ENCODE measurements at places on chromosomes 1 and 21. TPM values are rescaled to one million over a fixed set of nuclear protein-coding genes. Genes with fewer than 3 reads are reported as not detected.
A peak's percentile ranks its signal among the peaks of the same experiment; 100 is the strongest.

The WNT4 gene
- total RNA-seq = 0.04 TPM

DNA sequence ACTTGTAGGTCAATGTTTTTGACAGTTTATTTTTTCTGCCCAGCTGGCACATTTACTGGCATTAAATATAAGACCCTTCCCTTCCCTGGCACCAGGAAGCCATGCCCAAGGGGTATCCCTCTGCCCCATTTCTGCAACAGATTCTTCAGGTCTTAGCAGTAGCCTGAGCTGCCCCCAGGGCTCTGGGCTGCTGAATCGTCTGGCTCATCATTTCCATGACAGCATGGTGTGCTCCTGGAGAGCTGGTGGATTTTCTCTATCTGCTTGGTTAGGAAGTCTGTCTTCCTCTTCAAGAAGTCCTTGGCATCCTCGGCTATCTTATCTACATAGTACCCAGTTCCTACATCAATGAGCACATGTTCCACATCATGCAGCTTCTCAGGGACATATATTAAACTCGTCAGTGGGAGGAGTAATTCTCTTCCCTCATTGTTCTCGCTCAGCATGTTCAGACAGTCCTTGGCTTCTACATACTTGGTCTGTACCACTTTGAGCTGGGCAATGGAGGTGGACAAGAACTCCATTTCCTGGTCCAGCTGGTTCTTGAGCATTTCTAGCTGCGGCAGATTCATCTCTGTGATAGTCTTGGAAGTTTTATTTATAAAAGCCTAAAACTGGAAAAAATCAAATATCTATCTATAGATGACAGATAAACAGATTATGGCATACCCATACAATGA, 23.5 kb downstream of the MIA3 start:
- DNase-seq = no peak

The STX12 gene
- total RNA-seq = 17.8 TPM

The FAM151A gene
- total RNA-seq = 0.21 TPM

The VTCN1 gene
- 0.04 TPM for total RNA-seq

DNA sequence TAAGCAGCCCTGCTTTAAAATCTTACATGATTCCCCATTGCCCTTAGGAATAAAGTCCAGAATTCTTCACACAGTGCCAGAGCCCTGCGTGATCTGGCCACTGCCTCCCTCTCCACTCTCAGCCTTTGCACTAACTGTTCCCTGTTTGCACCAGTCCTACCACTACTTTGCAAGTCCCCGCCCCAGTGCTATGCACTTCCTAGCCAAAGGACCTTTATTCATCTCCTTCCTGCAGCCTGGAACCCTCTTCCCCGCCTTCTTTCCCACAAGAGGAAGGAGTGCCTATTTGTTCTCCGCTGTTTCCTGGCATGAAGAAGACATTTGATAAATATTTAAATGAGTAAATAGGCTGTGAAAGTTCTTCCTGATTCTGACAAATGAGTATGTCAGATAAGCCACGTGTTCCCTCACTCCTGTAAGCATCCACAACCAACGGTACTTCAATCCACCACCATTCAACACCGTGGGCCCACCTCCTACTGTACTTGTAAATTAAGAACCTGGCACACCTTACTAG, 23.9 kb downstream of the CAPN8 start:
- DNase-seq = no peak

DNA sequence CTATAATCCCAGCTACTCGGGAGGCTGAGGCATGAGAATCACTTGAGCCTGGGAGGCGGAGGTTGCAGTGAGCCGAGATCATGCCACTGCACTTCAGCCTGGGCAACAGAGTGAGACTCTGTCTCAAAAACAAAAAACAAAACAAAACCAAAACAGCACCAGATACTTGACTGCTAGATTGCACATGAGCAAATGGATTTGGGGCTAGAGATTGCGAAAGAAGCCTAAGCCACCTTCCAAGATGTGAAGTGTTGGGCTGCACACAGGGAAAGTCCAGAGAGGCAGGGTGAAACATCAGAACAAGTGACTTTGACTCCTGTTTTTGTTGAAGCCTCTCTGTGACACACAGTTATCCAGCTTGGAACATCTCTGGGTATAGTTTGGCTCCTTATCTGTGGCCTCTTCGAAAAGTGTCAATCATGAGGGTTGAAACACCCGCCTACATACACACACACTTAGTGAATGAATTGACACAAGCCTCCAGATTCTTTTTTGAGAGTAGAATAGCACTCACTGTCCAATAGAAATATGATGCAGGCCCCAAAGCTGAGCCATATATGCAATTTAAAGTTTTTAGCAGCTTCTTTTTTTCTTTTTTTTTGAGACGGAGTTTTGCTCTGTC, 34.2 kb upstream of the GPR137B start:
- no peak for DNase-seq

DNA sequence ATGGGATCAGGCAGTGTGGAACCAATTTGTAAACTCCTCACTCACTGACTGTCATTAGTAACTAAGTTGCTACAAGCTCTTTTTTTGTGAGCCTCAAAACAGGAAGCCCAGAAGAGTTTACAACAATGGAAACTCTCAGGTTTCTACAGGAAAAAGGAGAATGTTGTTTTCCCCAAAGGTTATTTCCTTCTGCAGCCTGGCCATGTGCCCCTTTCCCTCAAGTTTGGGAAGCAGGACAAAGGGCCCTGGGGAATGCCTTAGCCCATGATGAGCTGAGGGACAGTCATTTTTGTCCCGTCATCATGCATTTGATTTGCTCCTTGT, 395.9 kb downstream of the KIF26B start:
- no peak for DNase-seq

The LCE2A gene
- not detected for total RNA-seq

DNA sequence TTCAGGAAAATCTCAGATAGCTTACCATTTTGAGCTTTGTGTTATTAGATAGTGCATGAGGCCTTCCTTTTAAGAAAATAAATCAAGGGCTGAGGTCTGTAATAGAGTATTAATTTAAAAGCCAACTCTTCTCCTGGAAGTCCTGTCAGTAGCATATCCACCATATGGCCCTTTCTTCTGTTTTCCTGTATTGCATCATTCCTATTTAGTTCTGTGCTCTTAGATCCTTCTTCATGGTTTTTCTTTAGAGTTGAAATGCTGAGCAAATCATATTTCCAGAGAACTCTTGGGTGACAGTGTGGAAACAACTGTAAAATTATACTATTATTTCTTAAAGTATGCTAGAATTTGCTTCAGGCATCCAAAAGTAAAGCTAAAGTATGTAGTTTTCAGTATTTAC, 91.7 kb downstream of the TTC3 start:
- DNase-seq = peak; percentile 55

The TMCO4 gene
- 2.2 TPM for total RNA-seq

The AIRE gene
- total RNA-seq = 0.45 TPM

DNA sequence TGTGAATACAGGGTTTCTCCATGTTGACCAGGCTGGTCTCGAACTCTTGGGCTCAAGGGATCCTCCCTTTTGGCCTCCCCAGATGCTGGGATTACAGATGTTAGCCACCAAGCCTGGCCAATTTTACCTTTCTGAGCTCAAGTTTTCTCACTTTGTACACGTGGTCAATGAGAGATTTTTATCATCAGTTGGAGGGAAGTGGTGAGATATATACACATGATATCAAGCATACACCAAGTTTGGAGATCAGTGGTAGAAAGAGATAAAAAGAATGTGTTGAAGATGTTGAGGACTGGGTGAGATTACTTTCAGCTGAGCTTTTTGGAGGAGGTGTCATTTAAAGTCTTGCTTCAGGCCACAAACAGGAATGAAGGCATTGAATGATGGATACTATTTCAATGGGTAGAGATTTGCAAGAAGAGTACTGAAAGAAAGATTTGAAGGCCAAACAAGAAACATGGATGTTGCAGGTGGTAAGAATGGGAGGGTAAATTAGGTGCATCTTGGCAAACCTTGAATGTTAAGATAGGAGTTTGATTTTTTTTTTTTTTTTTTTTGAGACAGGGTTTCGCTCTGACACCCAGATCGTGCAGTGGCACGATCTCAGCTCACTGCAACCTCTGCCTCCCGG, 3.0 kb upstream of the SESN2 start:
- DNase-seq = no peak

DNA sequence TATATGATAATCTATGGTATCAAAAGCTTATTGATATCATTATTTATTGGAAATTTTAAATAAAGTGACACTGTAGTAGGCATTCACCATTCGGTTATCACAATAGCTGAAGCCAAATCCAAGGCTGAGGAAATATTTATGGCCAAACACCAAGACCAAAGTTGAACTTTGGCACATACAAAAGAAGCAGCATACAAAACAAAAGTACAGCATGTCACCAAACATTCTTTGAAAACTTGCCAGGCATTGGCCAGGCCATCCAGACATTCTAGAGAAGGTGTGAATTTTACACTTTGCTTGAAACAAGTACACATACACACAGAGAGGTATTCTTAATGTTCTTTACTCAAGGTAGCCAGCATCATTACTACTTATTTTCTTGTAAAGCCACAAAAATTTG, 544.4 kb upstream of the CXADR start:
- DNase-seq = no peak

DNA sequence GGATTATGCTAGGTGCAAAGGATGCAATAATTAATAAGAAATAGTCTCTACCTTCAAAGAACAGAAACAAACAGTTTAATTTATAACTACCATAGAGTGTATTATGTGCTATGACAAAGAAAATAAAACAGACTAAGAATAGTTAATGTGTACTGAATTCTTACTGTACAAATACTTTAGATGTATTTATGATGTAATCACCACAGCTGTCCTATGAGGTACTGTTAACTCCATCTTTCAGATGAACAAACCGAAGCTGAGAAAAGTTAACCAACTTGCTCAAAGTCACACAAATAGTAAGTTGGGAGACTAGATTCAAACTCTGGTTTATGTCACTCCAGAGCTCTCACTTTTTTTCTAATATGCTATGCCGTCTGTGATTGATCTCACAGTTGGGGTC, 77.0 kb upstream of the FGGY start:
- no peak for DNase-seq

DNA sequence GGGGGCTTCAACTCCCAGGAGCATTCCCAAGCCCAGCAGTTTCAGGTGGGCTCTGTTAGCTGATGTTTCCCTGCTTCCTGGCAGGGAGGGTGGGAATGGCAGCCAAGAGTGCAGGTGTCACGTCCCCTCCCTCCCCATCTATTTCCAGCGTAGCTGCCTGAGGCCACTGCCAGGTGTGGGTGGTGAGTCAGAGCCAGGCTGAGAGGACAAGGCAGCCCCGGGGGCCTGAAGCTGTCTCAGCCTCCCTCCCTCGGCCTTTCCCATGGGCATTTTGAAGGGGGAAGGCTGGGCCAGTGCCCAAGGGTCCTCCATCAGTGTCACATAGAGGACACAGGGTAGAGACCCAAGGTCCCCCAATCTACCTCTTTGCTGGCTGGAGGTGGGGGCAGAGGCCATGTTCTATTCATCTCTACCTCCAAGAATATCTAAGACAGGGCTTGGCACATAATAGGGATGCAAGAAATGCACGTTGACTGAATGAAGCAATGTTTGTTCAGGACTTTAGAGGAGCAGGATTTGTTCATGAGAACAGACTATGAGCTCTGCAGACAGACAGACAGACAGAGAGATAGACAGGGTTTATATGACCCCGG, 34.4 kb upstream of the ID3 start:
- no peak for DNase-seq

The TP53BP2 gene
- 69.9 TPM for total RNA-seq

- DNase-seq = peak; percentile 69
These were observed 116.6 kb upstream of the HIVEP3 start for GRCh38 chr1:42035205-42035829.

The KCNN3 gene
- total RNA-seq = 0.81 TPM

DNA sequence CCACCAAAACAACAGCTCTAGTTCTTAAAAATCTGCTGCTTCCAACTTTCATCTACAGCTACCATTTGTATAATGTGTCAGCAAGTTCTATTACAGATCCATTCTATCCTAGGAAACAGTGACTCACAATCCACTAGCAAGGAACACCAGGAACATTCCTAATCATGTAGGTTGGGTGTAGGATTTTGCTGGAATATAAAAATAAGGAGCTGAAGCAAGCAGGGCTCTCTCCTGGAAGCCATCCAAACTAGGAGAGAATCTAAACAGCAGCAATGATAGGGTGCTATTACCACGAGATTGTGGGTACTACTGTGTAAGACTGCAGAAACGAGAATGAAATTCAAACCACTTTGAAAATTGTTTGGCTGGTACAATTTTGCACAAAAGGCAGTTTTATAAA, 135.0 kb downstream of the PTPN14 start:
- DNase-seq = no peak

- DNase-seq = no peak
These were observed 76.8 kb downstream of the PLA2G4A start for GRCh38 chr1:186905561-186905960.

The LAPTM5 gene
- 0.11 TPM for total RNA-seq

DNA sequence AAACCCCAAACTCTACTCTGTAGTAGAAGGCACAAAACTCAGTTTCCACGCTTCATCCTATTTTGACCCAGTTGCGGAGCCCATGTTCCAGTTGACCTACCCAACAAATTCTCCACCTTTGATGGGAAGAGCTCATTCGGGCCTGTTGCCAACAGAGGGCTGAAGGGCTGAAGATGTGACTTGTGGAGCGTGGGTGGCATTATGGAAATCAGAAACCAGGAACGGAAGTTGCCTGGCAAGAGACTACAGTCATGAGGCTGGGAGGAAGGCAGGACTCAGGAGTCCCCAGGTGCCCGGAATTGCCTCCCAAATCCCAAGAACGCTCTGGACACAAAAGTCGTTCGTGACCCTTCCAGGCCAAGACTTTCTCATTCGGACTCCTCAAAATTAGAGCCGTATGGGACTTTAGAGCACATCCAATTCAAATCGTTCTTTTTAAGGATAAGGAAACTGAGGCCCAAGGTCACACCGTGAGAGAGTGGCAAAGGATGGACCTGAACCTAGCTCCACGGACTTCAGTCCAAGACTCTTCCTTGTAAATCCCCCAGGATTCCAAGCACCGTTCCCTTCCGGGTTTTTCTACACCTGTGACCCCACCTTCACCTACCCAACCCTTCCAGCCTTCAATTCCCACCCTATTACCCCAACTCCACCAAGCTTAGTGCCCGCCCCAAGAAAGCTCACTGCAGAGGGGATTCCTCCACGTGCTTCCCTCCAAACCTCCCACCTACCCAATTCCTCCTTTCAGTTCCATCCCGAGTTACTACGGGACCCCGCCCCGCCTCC, 739 bp downstream of the SMG5 start:
- peak; percentile 12 for DNase-seq

The GBP7 gene
- not detected for total RNA-seq

The NBPF6 gene
- not detected for total RNA-seq

The FCRLA gene
- 0.18 TPM for total RNA-seq

DNA sequence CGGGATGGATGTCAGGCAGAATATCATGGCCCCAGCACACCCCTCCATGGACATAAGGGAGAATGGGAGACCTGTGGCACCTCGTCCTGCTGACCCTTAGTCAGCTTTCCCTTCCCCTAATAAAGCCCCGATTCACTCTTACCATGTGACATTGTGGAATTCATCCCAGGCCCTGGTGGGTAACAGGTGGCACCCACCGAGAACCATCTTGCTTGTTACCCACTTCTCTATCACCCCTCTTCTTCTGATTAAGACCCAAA, 32.9 kb downstream of the CSMD2 start:
- no peak for DNase-seq

DNA sequence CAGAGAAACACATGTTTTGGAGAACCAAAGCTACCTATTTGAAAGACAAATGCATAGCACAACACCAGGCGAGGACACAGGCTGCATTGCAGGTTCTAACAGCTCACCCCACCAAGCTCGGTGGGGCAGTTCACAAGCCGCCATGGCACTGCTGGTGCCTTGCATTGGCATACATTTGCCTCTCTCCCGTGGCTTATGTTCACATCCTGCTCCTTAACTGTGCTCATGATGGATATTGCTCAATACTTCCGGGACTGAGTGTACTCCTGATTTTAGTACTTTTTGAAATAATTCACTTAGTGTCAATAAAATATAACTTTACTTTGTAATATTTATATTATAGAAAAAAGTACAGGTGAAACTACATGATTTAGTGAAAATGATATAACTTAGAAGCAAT, 1187.4 kb upstream of the NCAM2 start:
- no peak for DNase-seq
